ENCODE measurements at places on chromosomes 16 and 17.

DNA sequence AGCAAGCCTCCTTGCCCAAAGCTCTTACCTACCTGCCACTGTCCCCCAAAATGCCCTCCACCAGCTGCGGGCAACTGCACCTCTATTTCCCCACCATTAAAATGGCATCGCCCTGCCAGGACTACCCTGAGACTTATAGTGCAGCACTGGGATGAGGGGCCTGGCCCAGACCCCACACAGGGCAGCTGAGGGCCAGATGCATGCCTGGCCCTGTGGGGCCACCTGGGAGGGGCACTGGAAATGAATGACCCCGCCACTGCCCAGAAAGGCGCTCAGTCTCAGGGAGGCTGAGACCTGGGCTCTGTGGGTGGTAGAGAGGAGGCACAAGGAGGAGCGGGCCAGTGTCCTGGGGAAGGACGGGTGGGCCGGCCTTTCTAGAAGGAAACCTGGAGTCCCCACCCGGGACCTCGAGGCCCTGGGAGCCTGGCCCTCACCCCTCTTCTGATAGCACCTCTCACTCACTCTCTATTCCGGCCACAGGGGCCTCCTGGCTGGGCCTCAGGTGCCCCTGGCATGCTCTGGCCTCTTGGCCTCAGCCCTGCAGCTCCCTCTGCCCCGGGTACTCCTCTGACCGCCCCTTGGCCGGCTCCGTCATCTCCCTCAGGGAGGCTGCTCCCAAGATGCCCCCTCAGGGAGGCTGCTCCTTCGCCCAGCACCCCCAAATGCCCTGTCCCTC lies 26.9 kb downstream of the KATNB1 start:
- DNase-seq: no peak

DNA sequence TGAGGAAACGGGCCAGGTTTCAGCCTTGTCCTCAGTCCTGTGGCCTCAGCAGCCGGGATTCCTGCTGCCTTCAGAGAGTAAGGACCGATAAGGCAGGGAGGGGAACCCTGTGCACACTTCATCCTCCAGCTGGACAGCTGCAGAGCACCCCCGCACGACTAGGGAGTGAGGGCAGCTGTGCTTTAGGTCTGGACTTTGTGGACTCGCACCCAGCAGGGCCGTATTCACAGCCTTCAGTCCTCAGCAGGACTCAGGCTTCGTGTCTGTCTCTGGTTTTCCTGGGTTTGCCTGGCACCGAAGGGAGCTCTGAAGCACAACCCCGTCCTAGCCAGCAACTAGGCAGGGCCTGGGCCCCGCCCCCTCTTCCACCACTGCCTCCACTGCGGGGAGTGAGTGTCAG lies 45.8 kb upstream of the CACNG5 start:
- no peak for DNase-seq

DNA sequence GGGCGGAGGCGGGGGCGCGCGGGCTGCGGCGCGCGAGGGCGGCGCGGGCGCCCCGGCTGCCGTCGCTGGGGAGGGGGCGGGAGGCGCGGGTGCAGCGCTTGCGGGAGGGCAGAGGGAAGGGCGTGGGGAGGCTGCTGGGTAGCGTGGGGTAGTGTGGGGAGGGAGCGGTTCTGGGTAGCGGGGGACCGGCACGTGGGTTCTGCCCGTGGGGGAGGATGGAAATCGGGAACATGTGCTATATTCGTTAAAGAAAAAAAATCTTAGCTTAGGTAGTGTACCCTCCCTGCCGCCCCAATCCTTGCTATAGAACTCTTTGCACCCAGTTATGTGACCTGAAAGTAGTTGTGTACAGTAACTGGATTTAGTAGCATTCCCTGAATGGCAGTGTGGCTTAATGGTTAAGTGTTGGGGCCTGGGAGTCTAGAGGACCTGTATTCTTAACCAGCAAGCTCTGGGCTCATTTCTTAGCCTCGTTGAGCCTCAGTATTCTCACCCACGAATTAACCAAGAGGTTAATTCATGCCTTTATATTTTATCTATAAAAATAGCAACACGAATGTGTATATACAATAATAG lies 646 bp downstream of the RABEP1 start:
- DNase-seq: no peak

- no peak for DNase-seq
Observed at GRCh38 chr16:49282690-49283375, 1.2 kb upstream of the CBLN1 start.
